Tibial nerve (tissue), 4 donors: ENCODE measurements at places on chromosomes 13 and 19. TPM values are rescaled to one million over a fixed set of nuclear protein-coding genes. Genes with fewer than 3 reads are reported as not detected.
A peak's percentile ranks its signal among the peaks of the same experiment; 100 is the strongest.

SYDE1 gene
- total RNA-seq, result 58.5 TPM

ANKRD24 gene
- total RNA-seq, result 1.7 TPM

LIG4 gene
- 9.9 TPM for total RNA-seq

ADPRHL1 gene
- total RNA-seq, result 6.9 TPM

SKA3 gene
- total RNA-seq, result 0.22 TPM

PLPP2 gene
- total RNA-seq, result 10.7 TPM

ZNF569 gene
- 4.3 TPM for total RNA-seq

NTN5 gene
- total RNA-seq, result 6.9 TPM

ATP4B gene
- total RNA-seq, result not detected

ZNF835 gene
- total RNA-seq, result 14.7 TPM

- no peak for DNase-seq
Measured at GRCh38 chr13:34767778-34768177, 174.3 kb upstream of the NBEA start.

DNA sequence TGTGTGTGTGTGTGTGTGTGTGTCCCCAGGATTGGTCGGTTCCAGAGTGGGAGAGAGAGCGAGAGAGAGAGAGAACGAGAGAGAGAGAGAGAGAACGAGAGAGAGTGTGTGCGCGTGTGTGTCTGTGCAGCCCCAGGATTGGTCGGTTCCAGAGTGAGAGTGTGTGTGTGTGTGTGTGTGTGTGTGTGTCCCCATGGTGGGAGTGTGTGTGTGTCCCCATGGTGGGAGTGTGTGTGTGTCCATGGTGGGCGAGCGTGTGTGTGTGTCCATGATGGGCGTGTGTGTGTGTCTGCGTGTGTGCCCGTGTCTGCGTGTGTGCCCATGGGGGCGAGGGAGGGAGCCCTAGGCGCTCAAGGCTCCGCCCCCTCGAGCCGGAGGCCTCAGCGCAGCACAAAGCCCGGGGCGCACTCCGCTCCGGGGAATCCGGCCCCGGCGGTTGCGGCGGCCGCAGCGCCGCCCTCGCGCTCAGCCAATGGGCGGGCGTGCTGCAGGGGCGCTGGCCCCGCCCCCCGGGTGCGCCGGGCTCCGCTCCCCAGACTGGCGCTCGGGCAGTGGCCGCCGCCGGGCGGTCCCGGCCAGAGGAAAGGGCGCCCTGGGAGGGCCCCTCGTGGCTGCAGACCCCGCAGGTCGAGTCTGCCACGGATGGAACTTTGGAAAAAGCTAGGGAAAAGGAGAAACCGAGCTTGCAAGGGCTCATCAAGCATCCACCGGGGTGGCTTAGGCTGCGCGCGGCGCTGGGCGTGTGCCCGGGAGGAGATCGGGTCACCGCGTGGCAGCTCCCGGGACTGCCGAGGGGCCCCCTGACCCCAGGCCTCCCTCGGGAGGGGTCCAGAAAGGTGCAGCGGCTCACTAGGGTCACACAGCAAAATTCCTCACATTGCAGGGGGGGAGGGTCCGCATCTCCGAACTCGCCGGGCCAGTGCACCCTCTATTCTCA lies 96.2 kb downstream of the INSR start:
- peak; percentile 81 for DNase-seq

DNA sequence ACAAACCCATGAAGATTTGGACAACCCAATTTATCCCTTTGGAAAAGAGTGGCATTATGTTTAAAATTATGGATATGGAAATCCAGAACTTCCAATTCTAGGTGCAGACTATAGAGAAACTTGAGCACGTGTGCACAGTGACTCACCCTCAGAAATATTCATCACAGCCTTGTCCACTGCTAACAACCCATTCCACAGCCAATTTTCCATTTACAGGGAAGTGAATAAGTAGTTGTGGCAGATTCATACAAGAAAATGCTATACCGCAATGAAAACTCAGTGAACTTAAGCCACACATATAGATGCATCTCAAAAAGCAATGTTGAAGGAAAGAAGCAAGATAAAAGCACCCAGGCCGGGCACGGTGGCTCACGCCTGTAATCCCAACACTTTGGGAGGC lies 133.3 kb downstream of the USP12 start:
- no peak for DNase-seq

GRCh38 chr13:45207319-45207718 lies 6.5 kb upstream of the KCTD4 start:
- no peak for DNase-seq

DNA sequence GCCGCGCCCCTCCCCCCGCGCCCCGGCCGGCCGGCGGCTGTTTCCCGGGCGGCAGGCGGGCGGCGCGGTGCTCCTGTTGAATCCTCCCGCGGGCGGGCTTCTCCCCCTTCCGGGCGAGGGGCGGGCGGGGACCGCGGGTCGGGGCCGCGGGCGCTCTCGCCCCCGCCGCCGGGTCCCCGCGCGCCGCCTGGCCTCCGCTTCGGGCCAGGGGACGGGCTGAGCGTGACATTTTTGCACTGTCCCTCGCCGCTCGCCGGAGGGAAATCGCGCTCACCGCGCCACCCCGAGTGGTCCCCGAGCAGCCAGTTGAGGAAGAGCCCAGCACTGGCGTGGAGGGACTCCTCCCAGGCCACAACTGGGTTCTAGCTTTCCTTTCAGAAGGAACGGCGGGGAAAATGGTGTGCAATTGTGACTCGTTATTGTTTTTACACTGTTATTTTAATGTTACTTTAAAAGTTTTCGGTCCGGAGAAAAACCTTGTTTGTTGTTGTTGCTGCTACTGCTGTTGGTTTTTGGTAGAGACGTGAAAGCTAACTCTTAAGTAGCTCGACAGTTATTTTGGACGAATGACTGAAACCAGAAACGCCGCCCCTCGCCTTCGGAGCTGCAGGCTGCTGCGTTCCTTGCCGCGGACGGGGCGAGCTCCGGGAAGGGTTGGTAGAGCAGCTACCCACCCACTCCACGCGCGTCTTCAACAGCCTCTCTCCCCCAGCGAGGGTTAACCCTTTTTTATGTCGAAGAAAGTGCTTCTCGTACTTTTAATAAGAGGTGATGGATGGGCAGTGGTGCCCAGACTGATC lies 959 bp downstream of the PDS5B start:
- peak; percentile 60 for DNase-seq

DNA sequence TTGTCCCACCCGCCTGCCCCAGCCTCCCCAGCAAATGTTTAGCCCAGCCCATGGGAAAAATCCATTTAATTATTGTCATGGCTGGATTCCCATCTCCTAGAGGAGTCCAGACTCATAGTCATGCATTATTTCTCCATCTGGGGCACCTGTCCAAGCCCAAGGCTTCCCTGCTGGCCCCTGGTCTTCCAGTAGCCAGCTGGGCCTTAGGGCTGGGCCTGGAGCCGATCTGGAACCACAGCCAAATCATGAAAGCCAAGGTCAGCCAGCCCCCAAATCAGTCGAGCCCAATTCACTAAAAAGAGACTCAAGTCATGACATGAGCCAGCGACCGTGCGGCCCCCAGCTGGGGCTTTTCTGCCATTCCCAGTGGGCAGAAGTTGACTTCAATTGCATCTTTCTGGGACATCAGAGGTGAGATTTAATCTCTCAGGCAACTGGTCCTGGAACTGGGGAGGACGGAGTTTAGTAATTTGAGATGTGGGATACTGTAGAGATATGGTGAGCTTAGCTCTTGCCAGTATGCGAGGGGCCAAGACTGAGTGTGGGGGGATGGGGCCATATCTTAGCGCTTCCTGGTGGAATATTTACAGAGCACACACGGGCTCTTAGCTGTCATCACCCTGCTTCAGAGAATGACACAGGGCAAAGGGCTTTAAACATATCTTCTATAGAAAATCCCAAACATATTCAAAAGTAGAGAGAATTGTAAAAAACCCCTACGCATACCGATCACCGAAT lies 9.4 kb upstream of the PGLYRP2 start:
- DNase-seq, result no peak

DNA sequence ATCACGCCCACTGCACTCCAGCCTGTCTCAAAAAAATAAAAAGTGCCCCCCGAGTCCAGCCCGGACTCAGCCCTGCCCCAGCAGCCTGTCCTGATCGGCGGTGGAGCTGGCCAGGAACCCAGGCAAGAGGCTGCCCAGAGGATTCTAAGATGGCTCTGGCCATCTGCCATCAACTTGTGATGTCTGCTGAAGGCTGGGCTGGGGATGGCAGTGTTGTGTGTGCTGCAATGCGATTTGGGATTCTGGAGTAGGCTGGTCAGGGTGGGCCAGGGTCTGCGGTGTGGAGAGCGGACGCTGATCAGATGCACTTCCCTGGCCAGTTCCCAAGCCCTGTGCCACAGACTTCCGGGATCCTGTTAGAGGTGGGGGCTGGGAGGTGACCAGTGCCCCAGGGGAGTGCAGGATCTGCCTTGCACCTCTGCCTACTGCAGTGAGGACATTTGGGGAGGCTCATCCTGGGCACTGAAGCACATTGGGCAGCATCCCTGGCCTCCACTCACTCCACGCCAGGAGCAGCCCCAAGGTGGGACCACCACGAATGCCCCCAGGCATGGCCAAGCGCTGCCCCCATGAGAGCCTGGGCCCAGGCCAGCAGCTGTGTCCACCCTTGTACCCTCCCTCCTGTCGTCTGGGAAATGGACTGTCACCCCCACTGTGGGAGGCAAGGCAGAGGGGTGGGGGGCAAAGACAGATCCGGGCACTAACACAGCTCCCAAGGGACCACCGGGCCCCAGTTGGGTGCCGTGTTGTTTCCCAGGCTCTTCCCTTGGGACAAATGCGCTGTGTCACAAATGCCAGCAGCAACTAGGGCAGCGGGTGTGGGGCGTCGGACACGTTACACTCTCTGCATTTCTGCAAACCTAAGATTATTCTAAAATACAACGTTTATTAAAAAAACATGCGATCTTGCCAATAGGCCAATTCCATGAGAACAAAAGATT lies 3.4 kb upstream of the TBXA2R start:
- DNase-seq, result no peak

- DNase-seq, result no peak
Measured at GRCh38 chr13:21739771-21740170, 68.9 kb downstream of the FGF9 start.

GRCh38 chr19:19105365-19106055 lies 32.8 kb downstream of the TMEM161A start:
- peak; percentile 57 for DNase-seq

- DNase-seq, result no peak
Measured at GRCh38 chr13:59747529-59747928, 416.2 kb downstream of the DIAPH3 start.

- DNase-seq, result no peak
Measured at GRCh38 chr13:34805347-34805746, 136.7 kb upstream of the NBEA start.

DNA sequence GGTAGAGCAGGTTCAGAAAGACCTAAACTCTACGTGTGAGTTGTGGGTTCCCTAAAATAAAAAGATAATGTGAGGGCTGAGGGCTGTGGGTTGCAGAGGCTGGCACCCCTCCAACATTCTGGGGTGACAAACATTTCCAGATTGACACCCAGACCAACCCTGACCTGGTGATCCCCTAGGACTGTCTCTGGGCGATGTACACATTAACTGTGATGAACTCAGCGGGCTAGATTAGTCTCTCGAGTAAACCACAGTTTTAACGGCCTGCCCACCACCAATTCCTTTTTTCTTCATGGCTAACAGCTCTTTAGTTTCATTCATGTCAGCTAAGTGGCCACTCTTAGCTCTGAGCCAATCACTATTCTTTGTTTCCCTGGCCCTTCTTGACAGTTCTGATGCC lies 24.8 kb downstream of the SIAH3 start:
- no peak for DNase-seq

DNA sequence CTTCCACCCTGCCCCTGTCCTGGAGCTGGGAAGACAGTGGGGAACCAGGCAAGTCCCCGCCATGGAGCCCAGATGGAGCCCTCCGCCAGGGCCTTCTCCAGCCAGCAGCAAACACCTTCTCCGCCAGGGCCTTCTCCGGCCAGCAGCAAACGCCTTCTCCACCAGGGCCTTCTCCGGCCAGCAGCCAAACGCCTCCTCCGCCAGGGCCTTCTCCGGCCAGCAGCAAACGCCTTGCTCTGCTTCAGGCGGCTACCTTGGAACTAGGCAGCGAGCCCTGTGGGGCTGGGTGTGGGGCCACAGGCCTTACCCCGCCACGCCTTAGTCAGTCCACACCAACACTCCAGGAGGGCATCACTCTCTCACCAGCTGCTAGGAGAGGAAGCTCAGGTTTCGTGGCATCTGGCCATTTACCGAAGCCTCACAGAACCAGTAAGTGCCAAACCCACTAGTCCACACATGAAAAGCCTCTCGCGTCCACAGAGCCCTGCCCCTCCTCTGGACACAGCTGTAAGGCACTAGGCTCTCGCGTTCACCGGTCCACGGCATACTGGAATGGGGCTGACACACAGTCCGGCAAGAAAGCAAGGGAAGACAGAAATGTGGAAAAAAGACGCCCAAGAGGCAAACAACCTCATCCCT lies 41.0 kb downstream of the MLLT1 start:
- DNase-seq, result no peak

GRCh38 chr19:13639342-13639929 lies 124.9 kb upstream of the MRI1 start:
- DNase-seq, result no peak

GRCh38 chr13:51297556-51297955 lies 41.9 kb upstream of the SERPINE3 start:
- no peak for DNase-seq

GRCh38 chr19:16726916-16727315 lies 7.3 kb downstream of the NWD1 start:
- DNase-seq, result no peak

DNA sequence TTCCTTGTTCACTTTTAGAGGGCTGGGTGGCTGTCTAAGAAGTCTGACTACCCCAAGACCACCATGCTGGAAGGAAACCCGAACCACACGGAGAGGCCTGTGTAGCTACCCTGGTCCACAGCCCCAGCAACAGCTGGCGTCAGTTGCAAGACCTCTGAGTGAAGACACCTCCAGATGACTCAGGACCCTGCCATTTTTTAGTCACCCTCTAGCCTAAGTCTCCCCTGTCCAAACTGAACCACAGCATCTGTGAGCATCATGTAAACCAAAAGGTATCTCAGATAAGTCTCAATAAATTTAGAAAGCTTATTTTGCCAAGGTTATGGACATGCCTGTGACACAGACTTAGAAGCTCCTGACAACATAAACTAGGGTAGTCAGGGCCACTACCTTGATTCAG lies 2.2 kb upstream of the SYDE1 start:
- DNase-seq, result no peak

- DNase-seq, result peak; percentile 79
Measured at GRCh38 chr19:12782424-12783290, 7.3 kb upstream of the HOOK2 start.

DNA sequence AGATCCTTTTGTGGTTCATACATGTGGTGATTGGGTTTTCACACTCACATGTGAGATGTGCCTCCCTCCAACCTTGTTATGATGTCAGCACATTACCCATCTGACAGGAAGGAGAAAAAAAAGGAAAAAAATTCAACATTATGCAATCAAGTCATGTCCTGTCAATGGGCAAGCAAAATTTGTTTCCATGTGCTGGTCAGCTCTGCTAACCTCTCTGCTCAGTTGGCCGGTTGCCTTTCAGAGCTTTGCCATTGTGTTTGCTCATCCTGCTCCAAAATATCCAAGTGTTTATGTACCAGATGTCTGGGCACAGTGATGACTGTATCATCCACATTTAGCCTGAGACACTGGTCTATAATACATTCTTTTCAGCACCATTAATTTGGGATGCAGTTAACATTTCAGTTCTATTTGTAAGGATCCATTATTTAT lies 27.0 kb upstream of the METTL21C start:
- no peak for DNase-seq

GRCh38 chr19:39873385-39873784 lies 27.2 kb upstream of the FBL start:
- DNase-seq, result no peak
